ENCODE measurements at places on chromosomes 2 and 18.

DNA sequence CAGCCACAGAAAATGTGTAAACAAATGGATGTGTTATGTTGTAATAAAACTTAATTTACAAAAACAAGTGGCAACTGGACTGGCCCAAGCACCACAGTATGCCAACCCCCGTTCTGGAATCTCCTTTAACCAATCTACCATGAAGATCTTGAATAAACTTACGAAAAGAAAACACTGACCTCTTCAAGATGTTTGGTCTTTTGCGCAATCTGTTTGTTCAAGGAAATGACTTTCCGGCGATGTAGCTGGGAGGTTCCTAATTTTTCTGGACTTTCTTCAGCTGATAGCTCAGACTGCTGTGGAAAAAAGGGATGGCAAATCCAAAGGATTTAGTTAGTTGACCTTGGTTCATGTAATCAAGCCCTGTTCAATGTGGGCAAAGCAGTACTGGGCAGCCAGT is 55.7 kb downstream of the CCDC93 start:
- no peak for DNase-seq

DNA sequence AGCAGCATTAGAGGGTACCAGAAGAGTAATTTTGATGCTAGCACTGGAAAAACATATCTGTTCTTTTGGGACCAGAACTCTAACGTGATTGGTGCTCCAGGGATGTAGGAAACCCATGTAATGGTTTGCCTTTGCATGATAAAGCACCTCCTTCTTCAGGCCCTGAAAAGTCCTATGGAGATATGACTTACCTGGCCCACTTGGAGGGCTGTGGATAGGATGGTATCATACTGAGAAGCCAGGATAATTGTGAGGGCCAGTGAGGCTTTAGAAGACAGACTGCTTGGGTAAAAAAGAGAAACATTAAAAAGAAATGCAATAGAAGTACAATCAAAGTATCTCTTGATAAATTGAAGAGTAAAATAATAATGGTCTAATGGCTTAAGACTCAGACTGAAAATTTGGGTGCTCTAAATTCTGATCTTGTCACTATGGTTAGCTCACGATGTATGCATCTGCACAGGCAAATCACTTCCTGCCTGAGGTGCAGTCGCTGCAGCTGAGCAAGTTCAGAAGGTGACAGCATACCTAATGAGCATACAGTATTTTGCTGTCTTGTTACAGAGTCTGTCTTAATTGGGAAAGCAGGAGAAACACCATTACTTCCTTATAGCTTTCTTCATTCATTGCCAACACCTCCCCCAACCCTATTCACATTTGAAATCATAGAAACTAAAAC is 371.5 kb downstream of the NUP35 start:
- DNase-seq, result no peak

GRCh38 chr2:196244966-196245365 is 73.6 kb upstream of the STK17B start:
- DNase-seq, result no peak

- no peak for DNase-seq
Measured at GRCh38 chr18:36025025-36025424, 42.3 kb downstream of the RPRD1A start.

DNA sequence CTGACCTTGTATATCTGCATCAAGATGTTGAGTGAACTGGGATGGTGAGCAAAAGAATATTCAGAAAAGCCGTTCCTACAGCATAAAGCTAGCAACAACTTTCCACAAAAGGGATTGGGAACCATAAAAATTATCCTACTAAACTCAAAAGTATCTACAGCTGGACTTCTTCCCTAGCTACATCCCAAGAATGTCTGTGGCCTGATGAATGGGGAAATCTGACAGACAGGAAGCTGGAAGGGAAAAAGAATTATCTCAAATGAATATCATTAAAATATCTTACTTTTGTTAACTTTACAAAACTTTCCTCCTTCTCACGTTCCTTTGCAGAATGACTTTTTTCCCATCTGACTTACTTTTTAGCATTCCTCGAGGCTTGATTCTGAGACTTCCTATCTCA is 150.9 kb downstream of the PDE11A start:
- DNase-seq, result no peak

DNA sequence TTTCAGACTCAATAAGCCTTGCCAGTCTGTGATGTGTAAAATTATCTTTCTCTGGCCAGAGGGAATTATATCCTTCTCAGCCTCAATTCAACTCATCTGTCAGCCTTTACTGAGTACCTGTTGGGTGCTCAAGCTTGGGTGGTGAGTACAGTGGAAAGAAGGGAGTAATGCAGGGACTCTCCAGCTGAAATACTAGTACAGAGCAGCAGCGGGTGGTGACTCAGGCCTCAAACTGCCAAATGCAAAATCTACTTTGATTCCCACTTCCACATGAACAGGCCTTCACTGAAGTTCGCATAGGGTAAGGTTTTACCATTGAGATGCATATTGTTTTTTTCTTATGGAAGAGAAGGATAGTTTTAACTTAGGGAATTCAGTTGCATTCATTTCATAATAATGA is 326.8 kb downstream of the LRRTM1 start:
- no peak for DNase-seq

Measured in gastrocnemius medialis (tissue), 4 donors.